ENCODE measurements at places on chromosomes 16 and 17.

- DNase-seq, result no peak
Observed at GRCh38 chr17:81650951-81651350, 5.4 kb downstream of the PDE6G start.

DNA sequence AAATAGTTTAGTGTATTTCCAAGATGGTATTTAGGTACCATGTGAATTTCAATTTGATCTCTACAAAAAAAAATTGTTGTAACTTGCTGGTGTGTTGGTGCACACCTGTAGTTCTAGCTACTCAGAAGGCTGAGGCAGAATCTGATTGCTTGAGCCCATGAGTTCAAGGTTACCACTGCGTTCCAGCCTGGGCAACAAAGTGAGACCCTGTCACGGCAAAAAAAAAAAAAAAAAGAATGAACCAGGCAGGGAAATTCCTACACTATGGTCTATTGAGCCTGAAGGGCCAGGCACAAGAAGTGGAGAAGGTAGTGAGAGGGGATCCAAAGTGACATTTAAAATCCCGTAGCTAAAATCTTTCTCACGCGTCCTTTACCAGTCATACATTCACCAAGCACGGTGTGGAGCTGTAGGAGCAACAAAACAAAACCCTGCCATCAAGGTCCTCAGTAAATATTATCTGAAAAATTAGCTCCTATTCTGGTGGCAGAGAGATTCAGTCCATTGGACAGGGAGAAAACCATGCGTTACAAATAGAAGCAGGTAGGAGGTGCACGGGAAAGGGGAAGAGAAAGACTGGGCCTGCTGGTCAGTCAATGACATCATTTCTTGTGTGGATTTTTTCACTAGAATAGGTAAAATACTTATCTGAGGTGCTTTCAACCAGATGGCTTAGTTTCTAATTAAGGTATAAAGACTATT is 27.3 kb downstream of the TXNDC11 start:
- no peak for DNase-seq

DNA sequence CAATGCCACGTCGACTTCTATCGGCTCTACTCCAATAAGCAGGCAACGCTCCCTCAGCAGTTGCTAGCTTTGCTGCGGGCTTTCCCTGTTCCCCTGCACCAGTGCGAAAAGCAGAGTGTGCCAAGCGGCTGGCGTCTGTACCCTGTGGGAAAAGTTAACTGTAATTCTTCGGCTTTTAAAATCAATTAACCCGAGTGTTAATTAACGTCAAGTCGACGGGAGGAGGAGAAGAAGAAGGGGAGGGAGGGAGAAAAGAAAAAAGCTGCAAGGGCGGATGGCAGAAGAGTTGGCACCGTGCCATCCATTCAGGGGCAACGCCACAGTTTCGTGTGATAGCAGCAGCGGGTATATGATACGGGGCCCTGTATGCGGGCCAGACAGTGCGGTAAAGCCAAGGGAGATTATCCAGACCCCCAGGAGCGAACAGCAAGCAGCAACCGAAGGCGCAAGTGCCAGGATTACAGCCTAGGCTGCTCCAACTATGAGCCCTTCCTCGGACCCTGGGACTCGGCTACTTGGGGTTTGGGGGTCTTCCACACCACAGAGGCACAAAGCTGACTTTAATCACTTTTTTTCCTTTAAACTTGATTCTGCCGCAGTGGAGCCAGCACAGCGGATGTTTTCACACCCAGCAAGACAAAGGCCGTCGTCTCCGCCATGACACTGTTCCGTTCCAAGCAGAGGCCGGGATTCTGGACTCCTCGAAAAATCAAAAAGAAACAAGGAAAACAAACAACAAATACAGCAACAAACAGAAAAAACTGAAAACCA is 253.8 kb upstream of the PMFBP1 start:
- DNase-seq, result no peak

DNA sequence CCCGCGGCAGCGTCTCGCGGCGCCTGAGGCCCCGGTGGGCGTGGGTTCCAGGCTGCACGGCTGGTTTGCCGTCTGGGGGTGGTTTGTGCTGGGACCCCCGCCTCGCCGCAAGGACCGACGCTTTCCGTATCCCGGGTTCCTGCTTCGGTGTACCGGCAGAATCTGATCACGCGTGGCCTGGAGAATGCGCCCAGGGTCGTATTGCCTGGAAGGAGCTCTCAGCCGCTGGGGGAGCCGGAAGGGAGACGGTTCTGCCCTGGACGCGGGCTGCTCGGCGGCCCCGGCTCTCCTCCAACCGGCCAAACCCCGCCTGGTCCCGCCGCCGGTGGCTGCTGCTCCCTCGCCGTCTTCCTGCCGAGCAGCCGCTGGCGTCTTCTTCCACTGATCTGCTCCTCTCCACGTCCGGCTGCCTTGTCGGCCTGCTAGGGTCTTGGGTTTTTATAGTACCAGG is 39.8 kb downstream of the ZNF778 start:
- no peak for DNase-seq

- no peak for DNase-seq
Observed at GRCh38 chr16:81548876-81549546, 104.4 kb downstream of the CMIP start.

DNA sequence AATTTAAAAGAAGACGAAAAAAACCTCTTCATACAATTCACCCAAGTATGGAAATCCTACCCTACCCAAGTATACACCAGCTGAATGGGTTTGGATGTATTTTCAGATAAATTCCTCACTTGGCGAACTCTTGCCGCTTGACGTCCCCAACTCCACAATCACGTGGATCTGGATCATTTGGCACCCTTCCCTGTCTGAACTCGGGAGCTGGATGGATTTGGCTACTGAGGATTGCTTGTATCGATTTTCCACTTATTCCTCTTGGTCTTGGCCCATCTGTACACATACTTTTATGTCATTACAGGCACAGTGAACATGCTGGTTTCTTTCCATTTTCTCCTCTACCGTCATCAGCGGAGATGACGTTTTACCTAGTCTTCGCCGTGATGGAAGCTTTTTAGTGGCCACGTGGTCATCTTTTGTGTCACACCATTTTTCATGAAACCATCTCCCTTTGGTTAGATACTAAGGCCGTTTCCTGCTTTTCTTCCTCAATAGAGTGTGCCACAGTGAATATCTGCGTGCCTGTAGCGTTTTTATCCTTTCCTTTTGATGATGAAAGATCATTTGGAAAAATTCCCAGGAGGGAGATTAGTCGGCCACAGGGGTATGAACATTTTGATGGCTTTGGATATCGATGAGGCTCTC is 47.1 kb downstream of the CMIP start:
- no peak for DNase-seq

DNA sequence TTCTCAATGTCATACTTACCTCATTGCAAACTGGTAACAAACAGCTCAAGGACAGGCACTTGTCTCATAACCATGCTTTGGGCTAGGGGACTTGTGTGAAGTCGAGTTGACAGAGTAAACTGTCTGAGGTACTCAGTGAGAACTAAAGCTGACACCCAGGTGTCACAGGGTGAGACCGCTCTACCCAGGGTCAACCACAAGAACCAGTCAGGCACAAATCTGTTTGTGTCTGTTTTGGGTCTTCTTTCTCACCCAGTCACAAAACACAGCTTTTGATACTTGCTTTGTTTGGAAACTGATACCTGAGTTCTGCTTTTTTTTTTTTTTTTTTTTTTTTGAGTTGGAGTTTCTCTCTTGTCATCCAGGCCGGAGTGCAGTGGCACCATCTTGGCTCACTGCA is 161.1 kb downstream of the STX8 start:
- peak; percentile 55 for DNase-seq

GRCh38 chr17:75720656-75721462 is at the start of gene ITGB4:
TSS of gene ITGB4 (plus strand) at chr17:75721459. CDS start at chr17:75724704, 3,245 bp downstream.
- peak; percentile 83 for DNase-seq
